ENCODE measurements at places on chromosomes 1 and 21.

- DNase-seq = no peak
Observed at GRCh38 chr21:28725396-28725795, 267.3 kb downstream of the LTN1 start.

DNA sequence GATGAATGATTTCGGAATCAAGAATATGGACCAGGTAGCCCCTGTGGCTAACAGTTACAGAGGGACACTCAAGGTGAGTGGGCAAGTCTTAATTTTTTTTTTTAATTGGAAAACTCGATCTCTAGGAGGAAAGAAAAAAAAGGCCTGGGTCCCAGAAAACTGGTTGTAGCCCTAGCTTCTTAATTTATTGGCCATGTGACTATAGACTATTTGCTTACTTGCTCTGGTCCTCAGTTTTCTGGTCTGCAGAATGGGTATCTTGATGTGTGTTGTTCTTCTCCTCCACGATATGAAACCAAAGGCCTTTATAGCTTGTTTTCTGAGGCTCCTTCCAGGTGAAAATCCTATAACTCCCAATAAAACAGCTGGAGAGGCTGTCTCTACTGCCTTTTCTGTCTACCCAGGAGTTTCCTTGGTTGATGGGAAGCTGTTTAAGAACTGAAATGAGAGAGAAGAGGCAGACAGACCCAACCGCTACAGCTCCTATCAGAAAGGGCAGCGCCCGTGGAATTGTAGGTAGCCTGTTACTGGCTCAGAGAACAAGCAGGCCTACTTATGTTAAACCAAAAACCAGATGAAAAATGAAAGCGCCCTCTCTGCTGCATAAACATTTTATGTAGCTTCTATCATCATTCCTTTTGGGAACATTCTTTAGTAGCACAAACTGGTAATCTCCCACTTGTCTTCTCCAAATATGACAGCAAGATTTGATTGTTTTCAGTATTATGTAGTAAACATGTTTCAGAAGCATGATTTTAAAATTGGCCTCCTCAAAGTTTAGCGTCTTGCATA lies 4.5 kb downstream of the ETS2 start:
- DNase-seq = no peak

GRCh38 chr1:204287466-204287891 lies 72.2 kb downstream of the PLEKHA6 start:
- DNase-seq = no peak

- DNase-seq = no peak
Observed at GRCh38 chr1:147245586-147246021, 3.1 kb downstream of the CHD1L start.

- no peak for DNase-seq
Observed at GRCh38 chr1:34686531-34686930, 68.3 kb upstream of the GJB5 start.

DNA sequence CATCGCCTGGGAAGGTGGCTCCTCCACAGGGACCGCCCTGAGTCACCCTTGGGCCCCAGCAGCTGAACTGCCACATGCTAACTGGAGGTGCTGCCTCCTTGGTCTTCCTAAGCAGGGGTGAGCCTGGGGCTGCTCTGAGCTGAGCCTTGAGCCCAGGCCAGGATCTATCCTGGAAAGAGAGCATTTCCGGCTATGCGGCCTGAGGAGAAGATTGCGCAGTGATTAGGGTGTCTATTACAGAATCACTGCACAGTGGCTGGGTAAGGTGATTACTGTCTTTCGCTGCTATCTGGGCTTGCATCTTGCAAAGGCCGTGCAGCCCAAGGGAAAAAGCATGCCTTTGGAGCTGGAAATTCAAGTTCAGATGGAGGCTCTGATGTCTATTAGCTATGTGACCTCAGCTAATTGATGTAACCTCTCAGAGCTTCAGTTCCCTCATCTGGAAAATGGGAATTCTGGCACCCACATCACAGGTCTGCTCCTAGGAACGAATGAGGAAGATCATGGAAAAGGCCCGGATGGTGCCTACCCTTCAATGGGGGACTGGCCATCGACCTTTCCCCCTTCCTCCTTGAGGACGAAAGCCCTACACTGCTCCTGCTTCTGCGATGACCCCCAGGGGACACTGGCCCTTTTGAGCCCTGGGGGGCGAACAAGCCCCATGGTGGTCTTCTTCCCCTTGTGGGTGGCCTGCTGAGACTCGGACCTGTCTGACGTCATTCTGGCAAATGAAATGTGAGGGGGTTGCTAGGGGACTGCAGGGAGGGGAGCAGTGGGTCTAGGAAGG lies 38.0 kb downstream of the GPR161 start:
- no peak for DNase-seq

DNA sequence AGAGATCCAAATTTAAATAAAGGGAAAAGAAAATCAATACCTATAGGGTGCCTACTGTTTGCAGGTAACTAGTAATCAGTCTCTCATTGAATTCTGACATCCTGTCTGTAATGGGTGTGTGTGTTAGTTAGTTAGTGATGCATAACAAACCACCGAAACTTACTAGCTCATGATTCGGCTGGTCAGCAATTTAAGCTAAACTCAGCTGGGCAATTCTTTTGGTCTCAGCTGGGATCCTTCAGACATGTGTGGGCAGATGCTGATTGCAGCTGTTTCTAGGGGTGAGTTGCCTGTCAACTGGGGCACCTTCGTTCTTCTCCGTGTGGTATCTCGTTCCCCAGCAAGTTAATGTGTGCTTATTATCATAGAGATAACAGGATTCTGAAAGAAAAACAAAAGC lies 40.2 kb upstream of the ZNF124 start:
- DNase-seq = no peak

DNA sequence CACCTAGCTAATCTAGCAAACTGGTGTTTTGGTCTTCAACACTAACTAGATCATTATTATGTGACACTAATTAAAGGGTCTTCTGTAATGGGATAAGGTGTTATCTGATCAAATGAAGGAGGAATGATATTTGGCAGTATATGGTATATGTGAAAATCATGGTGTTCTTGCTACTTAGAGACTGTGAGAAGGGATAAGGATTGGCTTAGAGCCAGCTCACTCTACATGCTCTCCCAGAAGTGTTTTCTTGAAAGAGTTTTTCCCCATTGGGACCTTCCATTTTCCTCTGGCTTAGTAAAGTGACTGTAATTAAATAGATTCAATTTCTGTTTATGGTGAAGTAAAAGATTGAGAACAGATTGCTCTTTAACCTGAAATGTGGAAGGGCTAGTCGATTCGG lies 71.2 kb upstream of the RGL1 start:
- no peak for DNase-seq

- DNase-seq = no peak
Observed at GRCh38 chr1:23174426-23175110, 5.9 kb upstream of the LUZP1 start.

- DNase-seq = no peak
Observed at GRCh38 chr21:32141318-32141633, 137.6 kb downstream of the MIS18A start.

DNA sequence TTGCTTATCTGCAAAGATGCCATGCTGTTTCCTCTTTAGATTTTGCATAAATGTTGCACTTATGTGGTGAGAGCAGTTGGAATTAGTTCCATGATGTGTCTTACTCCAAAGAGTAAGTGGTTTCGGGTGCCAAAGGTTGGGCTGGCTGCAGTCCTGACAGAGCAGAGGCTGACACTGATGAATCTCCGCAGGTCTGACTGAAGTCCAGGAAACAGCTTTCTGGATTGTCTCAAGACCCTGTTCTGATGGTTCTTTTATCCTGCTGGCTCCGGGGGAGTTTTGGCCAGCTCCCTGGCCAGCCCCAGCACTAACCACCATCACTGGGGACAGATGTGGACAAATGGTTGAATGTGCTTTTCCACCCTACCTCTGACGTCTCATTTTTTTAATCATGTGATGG lies 207.2 kb upstream of the KIAA0040 start:
- no peak for DNase-seq

DNA sequence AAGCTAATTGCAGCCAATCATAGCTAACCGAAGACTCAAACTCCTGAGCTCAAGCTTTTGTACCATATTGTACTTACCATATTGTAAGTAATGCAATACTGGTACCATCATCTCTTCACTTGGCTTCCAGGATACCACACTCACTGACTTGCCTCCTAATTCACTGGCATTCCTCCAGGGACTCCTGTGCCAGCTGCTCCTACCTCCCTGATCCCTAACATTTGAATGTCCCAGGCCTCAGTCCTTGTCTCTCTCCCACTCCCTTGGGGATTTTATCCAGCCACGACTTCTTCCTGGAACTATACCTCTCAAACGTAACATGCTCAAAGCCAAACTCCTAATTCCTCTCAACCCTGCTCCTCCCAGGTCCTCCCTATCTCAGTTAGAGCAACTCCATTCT lies 33.8 kb downstream of the USP48 start:
- DNase-seq = no peak

GRCh38 chr1:83967336-83967735 lies 31.6 kb downstream of the TTLL7 start:
- DNase-seq = no peak

- DNase-seq = no peak
Observed at GRCh38 chr1:77820121-77820520, 40.7 kb downstream of the MIGA1 start.

- DNase-seq = no peak
Observed at GRCh38 chr1:18410407-18410806, 70.3 kb upstream of the KLHDC7A start.

- no peak for DNase-seq
Observed at GRCh38 chr1:181094416-181095212, 6.1 kb downstream of the IER5 start.

GRCh38 chr1:24589200-24589599 lies 33.3 kb downstream of the NCMAP start:
- no peak for DNase-seq

- DNase-seq = no peak
Observed at GRCh38 chr1:116337398-116337797, 35.6 kb upstream of the ATP1A1 start.

DNA sequence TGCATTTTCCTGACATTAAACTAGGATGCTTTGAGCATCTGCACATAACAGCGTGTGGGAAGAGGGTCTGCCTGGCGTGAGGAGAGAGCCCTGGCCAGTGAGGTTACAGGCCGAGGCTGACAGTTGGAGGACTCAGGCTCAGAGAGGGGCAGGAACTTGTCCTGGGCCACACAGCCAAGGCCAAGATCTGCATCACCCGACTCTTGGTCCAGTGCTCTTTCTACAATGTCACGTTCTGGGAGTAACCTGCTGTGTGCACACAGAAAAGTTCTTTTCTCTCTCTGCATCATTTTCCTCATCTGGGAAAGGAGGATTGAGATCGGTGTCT lies 42.8 kb upstream of the RUNX3 start:
- no peak for DNase-seq

DNA sequence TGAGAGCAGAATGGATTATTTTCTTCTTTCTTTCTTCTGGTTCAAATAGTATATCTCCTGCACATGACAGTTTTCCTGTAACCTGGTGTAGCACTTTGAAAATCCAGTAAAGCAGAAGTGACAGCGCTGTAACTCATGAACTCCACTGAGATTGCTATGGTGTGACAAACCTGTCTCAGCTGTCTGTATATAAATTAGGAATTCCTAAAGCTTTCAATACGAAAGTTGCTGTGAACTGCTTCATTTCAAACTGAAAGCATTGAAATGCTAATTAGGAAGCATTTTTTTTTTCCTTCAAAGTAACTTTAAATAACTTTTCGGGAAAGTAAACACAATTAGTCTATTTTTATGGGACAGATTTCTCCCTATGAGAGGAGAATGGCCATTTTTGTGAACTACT lies 646.9 kb upstream of the ZP4 start:
- DNase-seq = no peak

GRCh38 chr21:33105088-33105487 lies 35.1 kb downstream of the OLIG1 start:
- DNase-seq = no peak

GRCh38 chr1:41242342-41243078 lies 404 bp upstream of the SCMH1 start:
- no peak for DNase-seq

- DNase-seq = no peak
Observed at GRCh38 chr1:93676427-93676826, 5.2 kb downstream of the BCAR3 start.

DNA sequence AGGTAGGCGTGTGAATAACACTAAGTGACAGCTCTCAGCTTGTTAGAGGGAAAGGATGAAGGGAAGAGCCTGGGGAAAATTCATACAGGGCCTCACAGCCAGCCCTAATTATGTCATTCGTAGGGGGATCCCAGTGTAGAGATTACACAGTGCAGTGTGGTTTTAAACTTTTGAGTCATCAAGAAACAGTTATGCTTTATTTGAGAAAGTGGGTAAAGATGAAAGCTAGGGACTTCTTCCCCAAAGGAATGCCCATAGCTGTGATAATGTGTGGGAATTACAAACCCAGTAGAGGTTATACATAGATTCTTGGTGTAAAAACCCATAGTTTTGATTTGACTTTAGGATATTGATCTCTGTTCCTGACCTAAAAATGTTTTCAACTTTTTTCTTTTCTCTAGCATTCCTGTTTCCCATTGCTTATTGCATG lies 1.9 kb downstream of the TTF2 start:
- peak; percentile 7 for DNase-seq

GRCh38 chr1:81170721-81171120 lies 630.0 kb upstream of the ADGRL2 start:
- DNase-seq = no peak

GRCh38 chr1:94624203-94624602 lies 82.6 kb upstream of the F3 start:
- no peak for DNase-seq

Measured in CD4-positive, alpha-beta T cell treated with Interleukin-6 at 100 ng/mL for 8 hours (primary cell).